NCI-H1694 (cell line): ENCODE measurements at places on chromosomes 4 and X.

DNA sequence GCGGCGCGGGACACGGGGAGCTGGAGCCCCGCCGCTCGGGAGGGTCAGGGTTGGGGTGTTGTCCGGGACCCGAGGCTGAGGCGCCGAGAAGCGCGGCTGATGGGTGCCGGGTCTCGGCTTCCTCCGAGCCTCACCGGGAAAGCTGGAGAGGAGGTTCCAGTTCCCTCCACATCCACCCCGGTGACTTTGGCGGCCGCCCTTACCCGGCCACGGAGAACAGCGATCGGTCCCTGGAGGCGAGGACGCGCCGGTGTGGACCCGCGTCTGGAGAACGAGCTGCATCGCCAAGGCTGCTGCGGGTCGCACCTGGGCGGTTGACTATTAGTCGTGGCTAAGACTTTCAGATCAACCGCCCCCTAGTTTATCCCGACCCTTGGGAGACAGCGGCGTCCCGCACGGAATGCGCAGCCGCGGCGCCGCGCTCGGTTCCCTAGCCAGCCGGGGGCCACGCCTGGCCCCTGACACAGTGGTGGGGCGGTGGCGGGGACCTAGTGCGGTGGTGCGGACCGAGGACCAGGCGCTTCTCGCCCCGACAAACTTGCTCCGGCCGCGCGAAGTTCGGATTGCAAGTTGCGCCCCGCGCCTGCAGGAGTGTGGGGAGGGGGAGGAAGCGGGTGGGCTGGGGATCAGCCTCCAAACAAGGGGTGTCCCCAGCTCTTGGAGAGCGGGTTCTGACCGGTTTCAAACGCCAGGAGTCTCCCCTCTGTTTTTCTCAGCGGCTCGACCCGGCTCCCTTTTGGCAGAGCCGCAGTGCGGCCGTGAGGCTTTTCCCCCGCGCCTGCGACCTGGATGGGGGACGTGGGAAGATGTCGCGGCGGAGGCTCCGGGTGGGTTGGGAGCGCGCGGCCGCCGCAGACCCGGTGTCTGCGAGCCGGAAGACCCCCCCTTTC is 568 bp downstream of the FHDC1 start:
- no peak for DNase-seq

DNA sequence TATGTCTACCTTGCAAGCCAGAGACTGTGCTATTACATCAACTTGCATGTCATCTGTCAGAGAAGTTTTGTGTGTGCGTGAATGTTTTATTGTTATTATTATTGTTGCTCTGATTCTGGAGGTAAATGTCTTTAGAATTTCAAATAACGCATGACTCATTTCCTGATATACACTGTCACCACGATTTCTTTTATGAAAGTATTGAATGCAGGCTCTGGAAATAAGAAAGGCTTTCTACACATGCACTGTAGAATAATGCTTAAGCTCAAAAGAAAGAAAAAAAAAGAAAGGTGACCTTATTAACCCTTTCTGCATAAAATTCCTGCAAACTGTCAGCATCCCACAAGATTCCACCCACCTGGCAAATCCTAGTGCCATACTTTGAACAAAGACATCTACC is 632.9 kb downstream of the ZNF674 start:
- no peak for DNase-seq

DNA sequence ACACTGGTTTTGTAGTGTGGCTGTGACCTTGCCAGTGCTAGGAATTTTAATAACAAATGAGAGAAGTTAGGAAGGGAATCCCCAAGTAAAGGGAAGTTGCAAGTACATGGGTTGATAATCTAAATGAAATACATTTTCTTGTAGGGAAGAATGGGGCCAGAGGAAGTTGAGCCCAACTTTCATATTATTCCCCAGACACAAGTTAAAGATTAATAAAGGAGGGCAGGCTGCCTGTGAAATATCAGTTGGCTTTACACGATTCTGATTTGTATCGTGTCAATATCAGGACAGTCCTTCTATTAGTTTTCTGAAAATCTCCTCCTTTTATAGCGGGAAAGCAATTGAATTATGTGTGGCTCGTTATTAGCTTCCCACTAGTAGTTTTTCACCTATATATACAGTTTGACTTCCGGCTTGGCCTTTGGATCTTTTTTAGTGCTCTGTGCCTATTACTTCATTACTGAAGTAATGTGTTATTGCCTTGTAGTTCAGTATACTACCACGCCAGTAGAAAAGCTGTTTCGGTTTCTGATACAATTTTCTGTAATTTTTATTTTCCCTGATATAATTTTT is 1.7 kb downstream of the PDLIM5 start:
- no peak for DNase-seq

DNA sequence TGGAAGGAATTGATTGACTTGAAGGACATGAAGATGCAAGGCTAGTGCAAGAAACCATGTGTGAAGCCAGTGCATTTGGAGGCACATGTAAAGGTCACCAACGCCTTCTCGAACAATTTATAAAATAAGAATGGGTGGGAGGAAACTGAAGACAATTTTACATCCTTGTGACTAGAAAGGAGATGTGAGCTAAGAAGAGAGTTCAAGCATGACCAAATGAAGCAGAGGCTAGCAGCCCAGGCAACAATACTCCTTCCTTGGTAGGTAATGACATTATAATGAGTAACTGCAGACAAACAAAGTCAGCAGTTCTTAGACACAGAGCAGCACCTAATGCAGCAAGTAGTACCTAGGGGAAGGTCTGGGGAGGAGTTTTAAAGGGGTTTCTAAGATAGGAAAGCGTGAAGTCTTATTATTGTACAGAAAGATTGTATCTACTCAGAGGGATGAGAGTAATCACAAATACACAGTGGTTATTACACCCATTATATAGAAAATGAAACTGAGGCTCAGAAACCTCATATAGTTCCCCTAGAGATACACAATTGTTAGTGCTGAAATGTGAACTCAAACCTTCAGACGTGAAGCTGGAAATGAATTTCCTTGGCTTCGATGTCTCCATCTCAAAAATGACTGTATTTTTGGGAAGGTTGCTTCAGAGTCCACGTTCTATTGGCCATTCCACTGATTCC is 56.1 kb downstream of the ATXN3L start:
- no peak for DNase-seq

DNA sequence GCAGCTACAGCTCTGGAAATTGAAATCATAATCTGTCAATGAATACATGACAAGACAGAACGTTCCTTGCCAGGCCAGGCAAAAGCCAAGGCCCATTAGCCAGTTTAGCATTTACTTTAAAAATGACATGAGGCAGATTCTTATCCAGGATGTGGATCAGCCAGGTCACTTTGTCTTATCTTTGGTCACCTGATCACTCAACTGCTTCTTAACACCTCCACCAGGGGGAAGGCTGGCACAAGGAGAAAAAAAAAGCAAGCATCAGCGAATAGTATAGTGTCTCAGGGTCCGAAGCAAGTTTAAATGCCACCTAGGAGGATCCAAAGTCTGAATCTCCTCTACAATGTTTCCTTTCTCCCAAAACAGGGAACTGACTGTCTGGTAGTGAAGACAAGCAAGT is 18.8 kb downstream of the ATP1B4 start:
- DNase-seq, result no peak

DNA sequence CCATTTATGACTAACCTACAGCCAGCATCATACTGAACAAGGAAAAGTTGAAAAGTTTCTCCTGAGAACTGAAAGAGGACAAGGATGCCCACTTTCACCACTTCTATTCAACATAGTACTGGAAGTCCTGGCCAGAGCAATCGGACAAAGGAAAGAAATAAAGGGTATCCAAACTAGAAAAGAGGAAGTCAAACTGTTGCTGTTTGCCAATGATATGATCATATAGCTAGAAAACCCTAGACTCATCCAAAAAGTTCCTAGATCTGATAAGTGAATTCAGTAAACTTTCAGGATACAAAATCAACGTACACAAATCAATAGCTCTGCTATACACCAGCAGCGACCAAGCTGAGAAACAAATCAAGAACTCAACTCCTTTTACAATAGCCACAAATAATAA is 64.5 kb downstream of the CENPC start:
- no peak for DNase-seq

- DNase-seq, result no peak
Observed at GRCh38 chr4:169698331-169698730, 59.4 kb downstream of the HPF1 start.

- no peak for DNase-seq
Observed at GRCh38 chrX:40207626-40208025, 109.9 kb upstream of the BCOR start.

- DNase-seq, result peak; percentile 90
Observed at GRCh38 chr4:76198411-76199237, 15.0 kb downstream of the SCARB2 start.

GRCh38 chrX:120286733-120287512 is 24.3 kb downstream of the TMEM255A start:
- no peak for DNase-seq

GRCh38 chr4:131382839-131383238 is 1766.3 kb upstream of the PCDH10 start:
- no peak for DNase-seq

- no peak for DNase-seq
Observed at GRCh38 chrX:109830157-109830703, 97.2 kb upstream of the ACSL4 start.

- no peak for DNase-seq
Observed at GRCh38 chr4:48947731-48948130, 38.3 kb upstream of the CWH43 start.
